ENCODE measurements at places on chromosomes 1 and 21.

DNA sequence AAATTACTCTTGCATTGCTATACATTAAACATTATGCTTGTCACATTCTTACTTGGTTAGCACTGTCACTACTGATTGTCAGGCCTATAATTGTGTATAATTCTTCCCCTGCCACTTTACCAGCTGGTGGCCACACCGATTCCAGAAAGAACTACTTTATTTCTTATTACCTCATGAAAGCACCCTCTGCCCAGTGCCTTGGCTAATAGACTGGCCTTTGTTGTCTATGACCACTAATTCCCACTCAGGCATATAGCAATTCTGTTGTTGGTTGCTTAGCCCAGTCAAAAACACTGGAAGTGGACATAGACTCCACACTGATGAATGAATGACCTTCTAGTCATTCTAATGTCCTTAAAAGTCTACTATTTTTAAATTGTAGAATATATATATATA is 35.6 kb downstream of the MRPL39 start:
- no peak for DNase-seq

GRCh38 chr1:203273869-203274602 is 31.3 kb upstream of the BTG2 start:
- no peak for DNase-seq

- peak; percentile 84 for DNase-seq
Observed at GRCh38 chr1:178310685-178311105, 186.1 kb downstream of the CLEC20A start.

GRCh38 chr1:54324251-54325140 is 81.7 kb downstream of the SSBP3 start:
- DNase-seq = peak; percentile 73

- DNase-seq = no peak
Observed at GRCh38 chr1:4328402-4329071, 325.9 kb upstream of the AJAP1 start.

GRCh38 chr1:14292520-14292919 is 306.0 kb upstream of the KAZN start:
- no peak for DNase-seq

- peak; percentile 84 for DNase-seq
Observed at GRCh38 chr1:36609241-36610027, 126.7 kb upstream of the CSF3R start.

DNA sequence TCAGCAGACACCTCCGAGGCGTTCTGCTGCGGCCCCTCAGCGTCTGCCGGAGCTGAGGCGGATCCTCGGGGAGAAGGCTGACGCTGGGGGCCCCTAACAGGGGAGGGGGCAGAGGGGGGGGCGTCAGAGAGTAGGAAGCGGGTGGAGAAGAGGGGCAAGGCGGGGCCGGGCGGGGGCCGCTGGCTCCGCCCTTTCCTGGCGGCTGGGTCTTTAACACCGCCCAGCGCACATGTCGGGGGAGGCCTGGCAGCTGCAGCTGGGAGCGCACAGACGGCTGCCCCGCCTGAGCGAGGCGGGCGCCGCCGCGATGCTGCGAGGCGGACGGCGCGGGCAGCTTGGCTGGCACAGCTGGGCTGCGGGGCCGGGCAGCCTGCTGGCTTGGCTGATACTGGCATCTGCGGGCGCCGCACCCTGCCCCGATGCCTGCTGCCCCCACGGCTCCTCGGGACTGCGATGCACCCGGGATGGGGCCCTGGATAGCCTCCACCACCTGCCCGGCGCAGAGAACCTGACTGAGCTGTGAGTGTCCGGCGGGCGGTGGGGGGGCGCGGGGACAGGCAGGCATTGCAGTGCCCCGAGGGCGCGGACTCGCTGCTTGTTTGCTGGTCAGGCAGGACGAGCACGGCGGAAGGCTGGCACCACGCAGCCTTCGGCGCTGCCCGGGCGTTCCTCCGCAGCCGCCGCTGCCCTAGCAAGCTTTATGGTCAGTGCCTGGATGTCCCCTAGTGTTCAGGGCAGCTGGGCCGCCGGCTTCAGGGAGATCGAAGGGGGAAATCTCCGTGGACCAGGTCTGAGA is at the start of gene NTRK1:
Gene NTRK1 (plus strand): TSS at position 238 of the 796 bp plus-strand sequence. CDS start 70 bp downstream, at position 308.
- DNase-seq = peak; percentile 18

DNA sequence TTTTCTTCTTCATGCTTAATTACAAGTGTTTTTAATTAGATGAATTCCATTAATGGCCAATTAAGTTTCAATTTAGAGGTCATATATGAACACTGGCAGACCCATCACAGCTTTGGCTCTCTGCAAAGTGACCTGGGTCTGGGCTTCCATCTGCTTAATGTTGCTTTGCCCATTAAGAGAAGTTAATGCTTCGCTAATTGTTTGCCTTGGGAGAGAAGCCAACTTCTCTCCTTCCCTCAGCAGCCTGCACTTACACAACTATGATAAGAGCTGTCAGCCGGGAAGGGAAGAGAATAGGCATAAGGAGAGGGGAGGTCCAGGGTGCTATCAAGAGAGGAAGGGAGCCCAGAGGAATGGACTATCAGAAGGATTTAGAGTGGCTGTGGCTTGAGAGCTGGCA is 29.0 kb upstream of the CCDC190 start:
- DNase-seq = no peak

DNA sequence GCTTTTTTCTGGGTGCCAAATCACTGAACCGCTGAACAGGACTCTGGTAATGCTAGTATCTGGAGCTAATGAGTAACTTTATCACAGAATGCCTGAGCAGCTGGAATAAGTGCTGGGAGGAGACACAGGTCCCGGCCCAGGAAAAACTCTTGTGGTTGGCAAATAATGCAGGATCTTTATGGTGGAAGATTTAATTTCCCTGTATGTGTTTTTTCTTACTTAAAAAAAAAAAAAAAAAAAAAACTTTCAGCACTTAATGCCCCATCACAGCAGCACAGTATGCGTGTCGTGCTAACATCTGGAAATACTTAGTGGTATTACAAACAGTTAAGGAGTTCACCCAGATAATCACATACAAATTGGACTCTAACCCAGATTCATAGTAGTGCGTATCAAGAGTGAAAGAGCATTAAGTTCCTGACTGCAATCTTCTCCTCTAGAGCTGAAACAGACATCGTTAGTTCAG is 220.7 kb downstream of the TOMM20 start:
- no peak for DNase-seq

GRCh38 chr1:225430301-225430700 is 2.5 kb upstream of the LBR start:
- DNase-seq = no peak

- DNase-seq = peak; percentile 3
Observed at GRCh38 chr21:25639551-25640201, 618 bp downstream of the JAM2 start.

- no peak for DNase-seq
Observed at GRCh38 chr1:55700359-55701130, 485.4 kb upstream of the USP24 start.

GRCh38 chr1:28815533-28816185 is 3.7 kb downstream of the OPRD1 start:
- no peak for DNase-seq

DNA sequence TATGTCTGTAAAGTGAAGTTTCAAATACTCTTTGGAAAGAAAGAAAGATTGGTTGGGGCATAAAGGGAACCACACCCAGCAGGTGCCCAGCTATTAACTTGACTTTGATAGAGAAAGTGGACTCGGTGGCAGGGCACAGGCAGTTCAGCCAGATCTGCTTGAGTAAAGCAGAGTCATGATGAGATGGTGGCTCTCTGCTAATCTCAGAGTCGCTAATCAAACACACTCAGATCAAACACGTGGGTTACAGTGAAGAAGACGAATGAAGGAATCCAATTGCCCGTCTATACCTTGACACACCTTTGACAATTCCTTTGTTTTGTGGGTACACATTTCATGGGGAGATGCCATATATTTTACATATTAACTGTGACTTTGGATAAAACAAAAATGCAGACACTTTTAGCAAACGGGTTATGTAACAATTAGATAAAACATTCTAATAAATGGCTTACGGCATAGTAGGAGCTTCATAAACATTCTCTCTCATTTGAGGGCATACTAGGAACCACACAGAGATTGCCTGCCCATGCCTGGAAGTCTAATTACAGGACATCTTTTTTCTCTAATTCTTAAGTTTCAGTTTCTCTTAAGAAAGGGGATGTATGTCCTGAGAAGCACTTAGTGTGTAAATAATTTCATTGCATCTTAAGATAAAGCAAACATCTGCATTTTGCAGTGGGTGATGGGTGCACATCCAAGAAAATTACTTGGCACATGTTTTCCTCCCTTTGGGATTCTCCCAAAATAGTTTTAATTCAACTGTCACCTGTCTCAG is 7.2 kb downstream of the CBR1 start:
- DNase-seq = no peak

DNA sequence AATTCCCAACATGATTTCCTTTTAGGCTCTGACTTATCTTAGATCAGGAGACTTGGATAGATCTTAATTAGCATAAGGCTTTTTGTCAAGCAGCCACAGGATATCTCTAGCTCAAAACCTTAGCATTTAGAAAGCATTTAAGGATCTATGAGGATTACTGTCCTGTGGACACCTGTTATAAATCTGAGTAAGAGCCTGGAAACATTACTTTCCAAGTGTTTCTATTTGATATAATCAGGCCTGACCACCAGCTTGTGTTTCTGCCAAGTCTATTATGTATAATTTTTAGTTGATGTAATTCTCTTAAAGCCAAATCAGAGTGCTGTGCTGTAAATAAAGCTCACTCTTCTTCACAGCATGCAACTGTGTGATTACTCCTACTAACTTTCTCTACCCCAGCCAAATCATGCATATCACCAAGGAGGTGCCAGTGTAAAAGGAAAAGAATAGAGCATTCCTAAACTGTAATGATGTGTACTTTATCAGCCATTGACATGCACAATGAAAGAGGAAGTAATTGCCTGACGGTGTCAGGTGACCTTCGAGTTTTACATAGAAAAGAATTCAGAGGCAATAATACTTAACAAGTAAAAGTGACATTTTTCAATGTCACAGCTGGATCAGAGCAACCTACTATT is 309.9 kb upstream of the PRMT6 start:
- DNase-seq = no peak

- DNase-seq = peak; percentile 59
Observed at GRCh38 chr1:22673486-22674409, 20.7 kb downstream of the C1QB start.

- DNase-seq = no peak
Observed at GRCh38 chr1:85237613-85238012, 21.8 kb downstream of the C1orf52 start.

DNA sequence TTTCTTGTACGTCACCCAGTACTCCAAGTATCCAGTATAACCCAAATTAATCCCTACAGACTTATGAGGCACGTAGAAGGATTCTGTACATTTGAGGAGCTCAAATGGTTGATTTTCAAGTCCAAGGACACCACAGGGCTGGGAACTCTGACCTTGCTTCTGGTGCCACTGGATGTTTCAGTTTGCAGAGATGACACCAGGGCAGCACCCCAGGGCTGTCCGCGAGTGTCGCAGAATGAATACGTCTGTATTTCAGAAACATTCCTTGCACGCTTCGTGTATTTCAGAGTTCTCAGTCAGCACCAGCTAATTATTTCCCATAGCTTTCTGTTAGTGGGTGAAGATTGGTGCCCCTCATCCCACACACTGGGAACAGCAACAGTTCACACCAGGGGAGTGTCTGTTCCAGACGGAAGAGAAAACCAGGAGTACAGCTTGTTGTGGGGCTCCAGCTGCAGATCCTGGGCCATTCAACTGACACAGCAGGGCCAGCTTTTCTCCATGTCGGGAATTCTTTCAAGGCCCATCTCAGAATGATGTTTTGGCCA is 159.2 kb downstream of the RHOU start:
- no peak for DNase-seq

- DNase-seq = no peak
Observed at GRCh38 chr1:29969576-29969975, 733.3 kb downstream of the PTPRU start.

- DNase-seq = no peak
Observed at GRCh38 chr1:14697353-14697752, 98.9 kb downstream of the KAZN start.

DNA sequence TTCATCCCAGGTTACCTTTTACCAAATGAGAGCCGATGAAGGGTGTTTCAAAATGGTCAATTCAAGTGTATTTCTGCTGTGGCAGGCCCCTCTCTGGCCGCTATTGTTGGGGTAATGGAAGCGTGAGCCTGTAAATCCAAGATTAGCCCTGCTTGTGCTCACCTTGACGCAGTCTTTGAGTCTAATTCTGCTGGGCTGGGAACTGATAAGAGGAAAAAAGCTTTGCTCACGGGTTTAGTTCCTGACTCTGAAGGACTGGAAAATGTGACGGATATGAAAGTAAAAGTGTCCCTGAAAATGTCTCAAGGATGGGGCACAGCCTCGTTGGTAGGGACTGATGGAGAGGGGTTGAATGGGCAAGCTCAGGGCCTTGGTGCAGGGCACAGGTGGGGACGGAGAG is 125.9 kb upstream of the GALNT2 start:
- DNase-seq = no peak

- DNase-seq = no peak
Observed at GRCh38 chr1:107264561-107264960, 123.7 kb downstream of the NTNG1 start.

GRCh38 chr1:221274373-221274772 is 395.1 kb downstream of the HLX start:
- no peak for DNase-seq

GRCh38 chr1:15571266-15571665 is 13.6 kb downstream of the AGMAT start:
- DNase-seq = no peak

- DNase-seq = no peak
Observed at GRCh38 chr1:226420897-226421296, 13.0 kb upstream of the PARP1 start.

- DNase-seq = no peak
Observed at GRCh38 chr1:178300352-178300699, 196.4 kb downstream of the CLEC20A start.

GRCh38 chr1:116711263-116711840 is 42.9 kb upstream of the CD2 start:
- peak; percentile 64 for DNase-seq

DNA sequence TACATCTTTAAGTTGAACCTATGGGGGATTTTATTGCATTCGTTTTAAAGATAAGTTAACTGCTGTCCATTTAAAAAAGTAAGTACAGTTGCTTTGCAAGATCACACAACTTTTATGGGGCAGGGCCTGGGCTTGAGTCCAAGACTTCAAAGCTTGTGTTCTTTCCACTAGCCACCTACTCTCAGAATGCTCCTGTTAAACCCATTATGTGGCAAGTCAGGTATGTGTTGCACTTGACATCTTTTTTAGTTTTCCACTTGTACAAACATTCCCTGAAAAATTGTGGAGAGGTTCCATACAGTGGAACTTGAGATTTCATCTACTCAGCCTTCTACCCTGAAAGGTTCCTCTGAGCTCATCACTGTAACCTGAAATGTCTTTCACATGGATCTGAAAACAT is 235.5 kb upstream of the SGIP1 start:
- DNase-seq = no peak

DNA sequence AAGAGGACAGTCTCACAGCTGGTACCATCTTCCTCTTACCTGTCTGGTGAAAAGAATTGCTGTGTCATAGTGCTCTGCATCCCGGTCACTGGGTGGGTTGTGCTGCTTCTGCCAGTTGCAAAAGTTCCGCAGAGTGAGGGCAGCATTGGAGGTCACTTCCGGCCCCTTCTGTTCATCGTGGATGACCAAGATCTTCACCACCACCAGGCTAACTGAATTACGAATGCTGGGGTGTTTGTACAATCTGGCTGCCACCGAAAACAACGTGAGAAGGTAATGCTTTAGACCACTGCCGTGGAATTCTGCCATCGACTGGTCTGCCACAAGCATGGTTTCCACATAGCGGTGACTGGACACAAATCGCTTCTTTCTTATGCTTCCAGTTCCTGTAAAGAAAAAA is 2.9 kb downstream of the ADAMTS1 start:
- DNase-seq = peak; percentile 50
